Thoracic aorta (tissue), 2 donors: ENCODE measurements at places on chromosomes 12 and 14. TPM values are rescaled to one million over a fixed set of nuclear protein-coding genes. Genes with fewer than 3 reads are reported as not detected.

DNA sequence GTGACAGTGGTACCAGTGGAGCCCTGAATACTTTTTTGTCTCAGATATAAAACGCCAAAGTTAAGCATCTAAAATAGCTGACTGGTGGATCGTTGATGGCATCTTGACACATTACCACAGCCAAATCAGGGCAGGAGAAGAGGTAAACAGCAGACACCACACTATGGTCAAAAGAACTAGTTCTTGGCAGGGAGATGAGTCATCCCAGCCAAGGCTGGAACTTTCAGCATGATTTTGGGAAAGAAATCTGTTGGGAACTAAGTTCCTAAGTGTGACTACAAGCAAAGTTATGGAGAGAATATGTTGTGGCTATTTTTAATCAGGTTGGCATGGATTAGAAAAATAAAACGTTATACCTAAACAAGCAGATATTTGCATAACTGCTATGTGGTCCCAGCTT lies 36.9 kb downstream of the LGR5 start:
- H3K27ac ChIP-seq, result peak overlapping the region; percentile 77
- no peaks in the 10 kb centered on the region for H3K27me3 ChIP-seq
- peak overlapping the region; percentile 52 for H3K4me3 ChIP-seq
- peak; percentile 20 for DNase-seq
- H3K36me3 ChIP-seq, result no peaks in the 10 kb centered on the region

DNA sequence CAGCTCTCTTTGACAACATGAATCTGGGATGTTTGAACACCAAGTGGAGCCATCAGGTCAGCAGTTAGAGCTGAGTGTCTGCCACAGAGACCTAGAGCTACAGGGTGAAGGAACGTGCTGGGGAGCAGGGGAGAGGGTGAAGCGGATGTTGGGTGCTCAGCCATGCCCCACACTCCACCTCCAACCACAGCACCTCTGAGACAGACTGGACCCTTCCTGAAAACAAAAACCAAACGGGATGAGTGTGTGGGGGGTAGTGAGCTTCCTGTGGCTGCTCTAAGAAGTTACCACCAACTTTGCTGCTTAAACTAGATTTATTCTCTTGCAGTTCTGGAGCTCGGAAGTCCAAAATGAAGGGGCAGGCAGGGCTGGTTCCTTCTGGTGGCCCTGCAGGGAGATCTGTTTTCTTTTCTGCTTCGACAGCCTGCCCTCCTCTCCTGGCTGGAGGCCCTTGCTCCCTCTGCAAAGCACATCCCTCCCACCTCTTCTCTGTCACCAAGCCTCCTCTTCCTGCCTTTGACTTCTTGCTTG lies 5.6 kb upstream of the GOLGA3 start:
- no peak for DNase-seq
- peaks cover 11% of the 10 kb centered on the region for H3K4me1 ChIP-seq
- no peak overlapping the region for H3K27ac ChIP-seq
- H3K4me3 ChIP-seq, result no peak overlapping the region
- H3K36me3 ChIP-seq, result peaks cover 5% of the 10 kb centered on the region

- H3K27me3 ChIP-seq, result no peaks in the 10 kb centered on the region
- no peak overlapping the region for H3K4me3 ChIP-seq
- H3K27ac ChIP-seq, result no peak overlapping the region
These were observed 1.5 kb downstream of the TRIAP1 start for GRCh38 chr12:120444676-120445075.

GAS2L3 gene
- 9.3 TPM for total RNA-seq

DNA sequence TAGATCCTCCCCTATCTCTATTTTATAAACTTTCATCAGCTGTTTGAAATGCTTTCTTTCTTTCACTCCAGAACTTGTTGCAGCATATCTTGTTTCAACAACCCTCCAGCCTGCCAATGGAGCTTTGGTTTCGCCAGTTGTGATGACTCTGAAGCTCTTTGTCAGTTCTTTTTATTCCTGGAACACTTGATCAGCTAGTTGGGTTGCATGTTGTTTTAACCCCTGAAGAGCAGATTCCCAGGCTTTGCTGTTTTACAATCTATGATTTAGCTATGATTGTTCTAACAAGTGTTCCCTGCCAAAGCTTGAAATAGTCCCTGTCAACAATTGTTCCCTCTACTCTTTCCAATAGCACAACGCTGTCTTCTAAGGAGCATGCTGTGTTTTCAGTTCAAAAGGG lies 50.6 kb upstream of the FUT8 start:
- no peak overlapping the region for H3K4me3 ChIP-seq
- no peaks in the 10 kb centered on the region for H3K4me1 ChIP-seq
- H3K36me3 ChIP-seq, result no peaks in the 10 kb centered on the region
- no peak overlapping the region for H3K27ac ChIP-seq
- no peaks in the 10 kb centered on the region for H3K27me3 ChIP-seq
- no peak for DNase-seq

DNA sequence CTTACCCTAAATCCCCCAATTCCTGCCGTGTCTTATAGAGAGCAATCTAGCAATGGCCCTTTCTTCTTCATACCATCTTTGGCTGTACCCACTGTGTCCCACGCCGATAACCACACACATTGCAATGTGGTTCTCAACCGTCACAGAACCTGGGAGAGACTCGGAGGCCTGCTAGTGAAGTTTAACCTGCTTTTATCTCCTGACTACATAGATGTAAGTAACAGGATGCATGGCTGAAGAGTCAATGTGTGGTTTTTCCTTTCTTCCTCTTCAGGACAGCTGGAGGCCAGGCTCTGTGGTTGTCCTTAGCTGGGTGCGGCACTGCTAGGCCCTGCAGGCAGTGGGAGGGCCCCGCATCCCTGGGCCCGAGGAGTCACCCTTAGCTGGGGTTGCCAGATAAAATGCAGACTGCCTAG lies 51.3 kb downstream of the ZNF664 start:
- H3K27ac ChIP-seq, result no peak overlapping the region
- H3K36me3 ChIP-seq, result no peaks in the 10 kb centered on the region
- H3K27me3 ChIP-seq, result no peaks in the 10 kb centered on the region
- no peak overlapping the region for H3K4me3 ChIP-seq

DNA sequence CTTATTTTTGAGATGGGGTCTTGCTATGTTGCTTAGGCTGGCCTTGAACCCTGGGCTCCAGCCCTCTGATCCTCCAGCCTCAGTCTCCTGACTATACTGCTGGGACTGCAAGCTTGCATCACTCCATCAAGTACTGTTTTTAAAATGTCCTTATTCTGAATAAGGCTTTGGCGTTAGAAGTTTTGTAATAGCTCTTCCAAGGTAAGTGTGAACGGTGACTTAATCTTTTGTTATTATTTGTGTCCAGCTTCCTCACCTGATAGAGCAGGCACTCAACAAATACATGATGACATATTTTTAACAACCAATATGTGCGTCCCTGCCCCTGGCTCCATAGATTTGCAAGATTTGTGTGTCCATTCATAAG lies 1.4 kb downstream of the C1RL start:
- peaks cover 8% of the 10 kb centered on the region for H3K36me3 ChIP-seq
- H3K4me1 ChIP-seq, result peaks cover 24% of the 10 kb centered on the region
- peak overlapping the region; percentile 93 for H3K27ac ChIP-seq
- no peaks in the 10 kb centered on the region for H3K27me3 ChIP-seq
- H3K4me3 ChIP-seq, result peak overlapping the region; percentile 78
- DNase-seq, result no peak

- H3K4me1 ChIP-seq, result no peaks in the 10 kb centered on the region
- H3K4me3 ChIP-seq, result no peak overlapping the region
- no peak overlapping the region for H3K27ac ChIP-seq
These were observed 142.5 kb downstream of the PHLDA1 start for GRCh38 chr12:75888874-75889613.

CYP27B1 gene
- total RNA-seq, result 0.81 TPM

GRCh38 chr12:55719371-55719770 lies 822 bp upstream of the RDH5 start:
- H3K27me3 ChIP-seq, result no peaks in the 10 kb centered on the region
- H3K4me3 ChIP-seq, result peak overlapping the region; percentile 54
- H3K4me1 ChIP-seq, result peaks cover 56% of the 10 kb centered on the region
- no peaks in the 10 kb centered on the region for H3K36me3 ChIP-seq
- DNase-seq, result no peak
- peak overlapping the region; percentile 95 for H3K27ac ChIP-seq

TAS2R19 gene
- 8.3 TPM for total RNA-seq

PRKD1 gene
- 38.4 TPM for total RNA-seq

LMO3 gene
- total RNA-seq, result 45.4 TPM

GLIPR1L2 gene
- total RNA-seq, result 1.8 TPM

MGST1 gene
- 51.1 TPM for total RNA-seq

DNA sequence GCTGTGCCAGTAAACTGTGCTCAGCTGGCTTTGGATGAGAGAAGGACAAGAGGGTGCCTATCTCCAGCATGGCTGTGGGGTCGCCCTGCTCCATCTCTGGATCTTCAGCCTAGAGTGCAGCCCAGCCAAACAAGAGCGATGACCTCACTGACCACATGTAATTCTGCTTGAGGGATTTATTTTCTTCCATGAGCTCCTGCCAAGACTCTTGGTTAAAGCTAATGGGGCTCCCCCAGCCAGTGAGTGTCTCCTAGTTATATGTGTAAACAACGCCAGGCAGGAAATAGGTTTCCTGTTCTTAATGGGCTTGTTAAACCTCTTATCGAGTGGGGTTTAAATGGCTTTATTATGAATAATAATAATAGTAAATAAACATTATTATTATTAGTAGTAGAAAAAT lies 397.2 kb downstream of the NRXN3 start:
- DNase-seq, result no peak
- H3K36me3 ChIP-seq, result no peaks in the 10 kb centered on the region
- H3K4me3 ChIP-seq, result no peak overlapping the region
- H3K27me3 ChIP-seq, result no peaks in the 10 kb centered on the region
- peaks cover 6% of the 10 kb centered on the region for H3K4me1 ChIP-seq
